Mucosa of descending colon (tissue), 3 donors: ENCODE measurements at places on chromosomes 6 and 20. TPM values are rescaled to one million over a fixed set of nuclear protein-coding genes. Genes with fewer than 3 reads are reported as not detected.

- DNase-seq, result no peak
Measured at GRCh38 chr6:22958677-22959076, 389.3 kb downstream of the HDGFL1 start.

- no peak for DNase-seq
Measured at GRCh38 chr6:80456724-80457438, 350.4 kb downstream of the BCKDHB start.

DNA sequence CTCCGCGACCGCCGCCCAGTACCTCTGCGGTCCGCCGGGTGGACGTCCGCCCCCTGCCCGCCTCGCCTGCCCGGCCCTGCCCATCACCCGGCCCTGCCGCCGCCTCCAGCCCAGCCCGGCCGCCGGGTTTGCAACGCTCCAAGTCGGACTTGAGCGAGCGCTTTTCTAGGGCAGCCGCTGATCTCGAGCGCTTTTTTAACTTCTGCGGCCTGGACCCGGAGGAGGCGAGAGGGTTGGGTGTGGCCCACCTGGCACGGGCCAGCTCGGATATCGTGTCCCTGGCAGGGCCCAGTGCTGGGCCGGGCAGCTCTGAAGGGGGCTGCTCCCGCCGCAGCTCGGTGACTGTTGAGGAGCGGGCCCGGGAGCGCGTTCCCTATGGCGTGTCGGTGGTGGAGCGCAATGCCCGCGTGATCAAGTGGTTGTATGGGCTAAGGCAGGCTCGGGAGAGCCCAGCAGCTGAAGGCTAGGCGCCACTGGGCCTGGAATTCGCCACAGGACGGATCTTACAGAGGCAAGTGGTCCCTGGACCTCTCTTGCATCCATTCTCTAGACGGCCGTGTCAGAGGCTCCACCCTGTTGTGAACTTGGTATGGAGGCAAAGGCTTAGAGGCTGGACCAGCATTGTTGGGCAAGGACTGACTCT lies 11.8 kb downstream of the FAM110A start:
- no peak for DNase-seq

GRCh38 chr6:52535711-52536423 lies 41.0 kb downstream of the TRAM2 start:
- DNase-seq, result no peak

- peak; percentile 23 for DNase-seq
Measured at GRCh38 chr6:117270055-117270842, 4.9 kb downstream of the VGLL2 start.

DNA sequence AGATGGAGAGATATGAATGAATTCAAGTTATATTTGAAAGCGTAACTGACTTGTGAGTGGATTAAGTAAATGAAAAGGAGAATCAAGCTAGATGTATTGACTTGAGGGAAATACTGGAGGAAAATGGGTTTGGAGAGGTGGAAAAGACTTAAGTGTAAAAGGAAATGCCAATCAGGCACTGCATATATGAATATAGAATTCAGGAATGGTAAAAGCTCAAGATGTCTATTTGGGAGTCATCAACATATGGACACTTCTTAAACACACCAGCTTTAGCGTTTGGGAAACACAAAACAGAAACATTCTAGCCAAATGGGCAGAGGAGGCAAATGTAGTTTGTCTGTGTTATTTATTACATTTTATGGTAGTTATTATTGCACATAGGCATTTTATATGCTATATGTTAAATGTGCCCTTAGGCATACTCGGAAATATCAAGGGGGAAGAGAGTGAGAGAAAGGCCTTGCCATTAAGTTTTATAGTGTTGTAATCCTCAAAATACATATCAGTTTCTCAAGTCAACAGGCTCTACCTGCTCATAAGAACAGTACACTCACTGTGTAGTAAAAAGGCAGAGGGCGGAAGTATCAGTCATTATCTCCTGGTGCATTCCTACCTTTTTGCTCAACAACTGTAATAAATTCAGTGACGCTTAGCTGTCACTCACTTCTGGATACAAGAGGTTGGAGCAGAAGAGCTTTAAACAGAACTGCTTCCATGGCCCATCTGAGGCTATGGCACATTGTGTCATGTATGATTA lies 33.7 kb upstream of the ME1 start:
- DNase-seq, result no peak

- DNase-seq, result no peak
Measured at GRCh38 chr6:80523010-80523409, 416.5 kb downstream of the BCKDHB start.

DNA sequence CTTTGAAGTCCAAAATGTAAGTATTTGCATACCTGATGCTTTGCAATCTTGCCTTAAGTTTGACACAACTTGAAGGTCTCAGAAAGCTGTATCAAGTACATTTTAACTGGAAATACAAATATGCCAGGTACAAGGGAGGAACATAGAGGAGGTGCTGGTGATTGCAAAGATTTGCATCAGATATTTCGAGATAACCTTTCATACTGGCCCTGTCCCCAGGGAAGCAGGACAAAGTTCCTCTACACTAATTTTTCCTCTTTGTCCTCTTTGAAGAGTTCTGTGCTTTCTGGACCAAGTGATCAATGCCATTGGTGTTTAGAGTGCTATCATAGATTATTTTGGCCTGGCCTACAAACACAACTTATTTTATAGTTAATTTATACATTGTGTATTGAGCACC lies 686.1 kb downstream of the HACE1 start:
- DNase-seq, result no peak

- DNase-seq, result no peak
Measured at GRCh38 chr6:79810871-79811270, 136.5 kb downstream of the ELOVL4 start.

GRCh38 chr6:41940759-41941279 lies 789 bp downstream of the CCND3 start:
- DNase-seq, result peak; percentile 61

GRCh38 chr20:43572891-43573290 lies 14.1 kb downstream of the SGK2 start:
- DNase-seq, result no peak

- DNase-seq, result no peak
Measured at GRCh38 chr6:117592983-117593759, 9.1 kb downstream of the GOPC start.

DNA sequence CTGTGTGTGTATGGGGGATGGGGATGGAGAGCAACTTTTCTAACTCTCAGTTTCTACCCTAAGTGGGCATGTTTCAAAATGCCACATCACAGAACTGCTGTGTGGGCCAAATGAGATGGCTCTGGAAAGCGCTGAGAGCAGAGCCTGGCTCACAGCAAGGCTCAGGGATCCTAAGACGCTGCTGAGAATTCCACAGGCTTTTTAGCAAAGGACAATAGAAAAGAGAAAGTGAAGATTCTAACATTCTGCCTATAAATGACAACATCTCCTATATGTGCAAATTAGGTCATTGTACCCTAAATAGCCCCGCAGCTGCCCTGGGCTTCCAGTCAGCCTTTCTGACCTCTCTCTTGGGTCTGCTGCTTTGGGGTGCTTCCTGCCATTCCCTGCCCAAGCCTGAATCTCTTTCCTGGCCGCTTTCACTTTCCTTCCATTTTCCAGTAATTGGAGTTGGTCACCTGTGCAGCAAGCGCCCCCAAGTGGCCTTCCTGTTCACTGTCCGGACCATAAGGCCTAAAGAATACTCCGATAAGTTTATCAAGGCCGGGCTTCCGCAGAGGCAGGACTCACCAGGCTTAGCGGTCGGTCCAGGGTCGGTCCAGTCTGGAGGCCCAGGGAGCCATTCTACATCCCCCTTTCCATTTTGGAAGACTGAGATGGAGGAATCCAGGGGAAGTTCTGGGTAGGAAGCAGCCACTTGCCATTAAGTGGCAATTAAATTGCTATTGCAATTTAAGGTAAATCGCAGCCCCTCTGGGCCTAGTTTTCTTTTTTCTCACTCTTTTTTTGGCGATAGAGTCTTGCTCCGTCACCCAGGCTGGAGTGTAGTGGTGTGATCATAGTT lies 6.7 kb upstream of the DDR1 start:
- peak; percentile 97 for DNase-seq

GRCh38 chr6:9136141-9136822 lies 700.9 kb upstream of the SLC35B3 start:
- DNase-seq, result no peak

DNA sequence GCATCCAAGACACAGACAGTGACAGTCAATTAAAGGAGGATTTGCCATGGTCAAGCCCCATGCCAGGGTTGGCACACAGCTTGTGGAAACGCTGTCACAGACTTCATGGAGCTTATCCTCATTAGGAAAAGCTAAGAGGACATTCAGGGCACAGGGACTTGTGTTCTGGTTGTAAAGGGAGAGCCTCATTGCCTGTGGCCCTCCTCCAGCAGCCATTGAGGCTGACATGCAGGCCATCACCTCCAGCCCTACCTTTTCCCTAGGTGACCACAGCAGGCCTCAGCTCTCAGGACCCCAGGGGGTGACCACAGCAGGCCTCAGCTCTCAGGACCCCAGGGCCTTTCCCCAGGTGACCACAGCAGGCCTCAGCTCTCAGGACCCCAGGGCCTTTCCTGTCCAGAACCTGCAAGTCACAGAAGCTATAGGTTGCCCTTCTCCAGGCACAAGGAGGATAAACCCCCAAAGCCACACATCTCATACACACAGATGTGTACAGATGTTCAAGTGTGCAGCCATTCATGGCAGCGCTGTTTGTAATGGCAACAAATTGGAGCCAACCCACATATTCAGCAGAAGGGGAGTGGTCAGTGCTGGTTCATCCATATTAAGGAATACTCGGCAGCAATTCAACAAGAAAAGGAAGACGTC lies 26.1 kb downstream of the DUSP22 start:
- DNase-seq, result no peak

DNA sequence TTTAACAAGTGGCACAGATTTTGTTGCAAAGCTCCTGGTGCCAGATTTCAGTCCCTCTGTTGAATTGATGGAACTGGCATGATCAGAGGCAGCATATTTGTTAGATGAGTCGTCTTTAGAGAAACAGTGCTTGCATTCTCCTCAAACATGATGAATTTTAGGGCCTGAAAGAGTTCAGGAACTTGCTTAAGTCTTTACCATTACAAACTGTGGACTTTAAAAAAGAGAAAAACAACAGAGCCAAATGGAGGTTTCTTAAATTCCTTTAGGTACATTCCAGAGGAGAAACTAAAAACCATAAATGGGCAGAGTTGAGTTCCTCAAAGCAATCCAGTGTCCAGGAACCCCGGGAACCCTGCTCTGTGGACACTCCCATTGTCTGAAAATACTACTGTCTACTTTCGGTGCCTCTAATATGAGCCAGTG lies 2.5 kb downstream of the GTF2H5 start:
- no peak for DNase-seq

DNA sequence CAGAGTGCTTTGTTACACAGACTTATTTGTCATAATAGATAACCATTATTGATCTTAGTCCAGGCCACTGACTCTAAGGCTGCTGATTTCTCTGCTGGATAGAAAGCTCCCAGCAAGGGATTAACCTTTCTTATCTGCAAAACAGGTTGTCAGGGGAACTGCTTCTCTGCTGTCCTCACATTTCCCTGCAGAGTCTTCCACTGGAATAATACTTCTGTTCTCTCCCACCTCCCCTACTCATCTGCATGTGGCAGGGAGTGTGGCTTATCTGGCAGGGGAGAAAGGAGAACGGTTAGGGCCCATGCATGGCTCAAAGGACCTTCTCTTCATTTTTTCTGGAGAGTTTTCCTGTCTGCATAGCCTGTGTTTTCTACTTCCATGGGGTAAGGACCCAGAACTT lies 86.2 kb downstream of the LAMP5 start:
- DNase-seq, result no peak

DNA sequence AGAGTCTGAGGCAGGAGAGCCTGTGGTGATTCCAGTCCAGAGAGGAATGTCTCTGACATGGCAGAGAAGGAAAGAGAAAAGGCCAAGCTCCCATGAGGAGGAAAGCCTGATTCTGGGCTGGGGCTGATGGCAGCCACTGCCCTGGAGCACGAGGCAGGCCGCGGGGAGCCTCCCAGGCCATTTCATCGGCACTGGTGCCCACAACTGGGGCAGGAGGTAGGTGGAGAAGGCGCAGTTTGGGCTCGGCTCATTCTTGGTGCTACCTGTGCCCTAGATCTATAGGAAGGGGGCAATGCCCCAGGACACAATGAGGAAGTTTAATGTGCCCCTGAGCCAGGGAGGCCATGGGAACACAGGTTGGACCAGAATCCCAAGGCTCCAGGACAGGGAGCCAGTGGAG lies 2.6 kb upstream of the TREML1 start:
- no peak for DNase-seq

DNA sequence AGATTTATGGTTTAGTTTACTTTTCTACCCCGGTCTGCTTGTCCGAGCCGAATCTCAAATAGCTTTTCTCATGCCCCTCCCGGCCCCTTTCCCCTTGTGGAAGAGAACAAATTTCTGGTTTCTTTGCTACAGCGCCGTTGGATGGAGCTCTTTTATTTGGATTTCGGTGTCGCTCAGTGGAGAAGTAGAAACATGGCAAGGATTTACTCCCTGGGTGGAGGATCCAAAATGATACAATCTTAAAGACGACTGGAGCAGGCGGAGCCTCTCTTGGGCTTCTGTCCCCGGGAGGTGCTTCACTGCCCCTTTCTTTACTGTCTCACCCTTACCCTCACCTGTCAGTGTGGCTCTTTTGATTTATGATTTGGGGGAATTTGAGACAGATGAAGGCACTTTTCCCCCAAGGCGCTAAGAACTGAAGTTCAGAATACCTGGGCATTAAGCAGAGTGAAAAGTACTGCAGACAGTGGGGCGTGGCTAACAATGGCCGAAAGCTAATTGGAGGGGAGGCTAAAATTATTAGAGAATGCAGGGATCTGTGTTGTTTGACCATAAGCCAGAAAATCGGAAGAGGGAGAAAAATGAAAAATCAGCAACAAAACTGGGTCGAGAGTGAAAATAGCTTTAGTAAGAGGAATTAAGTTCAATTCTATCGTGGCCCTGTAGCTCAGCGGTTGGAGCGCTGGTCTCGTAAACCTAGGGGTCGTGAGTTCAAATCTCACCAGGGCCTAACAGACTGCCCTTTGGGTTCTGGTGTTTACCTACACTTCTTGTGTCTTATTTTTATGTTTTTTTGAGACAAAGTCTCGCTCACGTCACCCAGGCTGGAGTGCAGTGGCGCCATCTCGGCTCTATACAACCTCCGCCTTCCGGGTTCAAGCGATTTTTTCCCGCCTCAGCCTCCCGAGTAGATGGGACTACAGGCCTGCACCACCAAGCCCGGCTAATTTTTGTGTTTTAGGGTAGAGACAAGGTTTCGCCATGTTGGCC lies 145.1 kb upstream of the ZNF184 start:
- no peak for DNase-seq

Gene PPIL6
- total RNA-seq, result 2.9 TPM

Gene TAGAP
- total RNA-seq, result 4.1 TPM

Gene PPP1R3G
- 2.8 TPM for total RNA-seq

Gene MROH8
- total RNA-seq, result 1.4 TPM

Gene PLN
- total RNA-seq, result 4.2 TPM

Gene NOX3
- not detected for total RNA-seq

Gene ASIP
- not detected for total RNA-seq

Gene LAMP5
- 0.31 TPM for total RNA-seq

Gene ADTRP
- 91.9 TPM for total RNA-seq

Gene OPRL1
- total RNA-seq, result 0.39 TPM

Gene SPINT4
- total RNA-seq, result not detected
